Left ventricle myocardium superior (tissue), 1 donor: ENCODE measurements at places on chromosomes 6 and 20. TPM values are rescaled to one million over a fixed set of nuclear protein-coding genes. Genes with fewer than 3 reads are reported as not detected.

DNA sequence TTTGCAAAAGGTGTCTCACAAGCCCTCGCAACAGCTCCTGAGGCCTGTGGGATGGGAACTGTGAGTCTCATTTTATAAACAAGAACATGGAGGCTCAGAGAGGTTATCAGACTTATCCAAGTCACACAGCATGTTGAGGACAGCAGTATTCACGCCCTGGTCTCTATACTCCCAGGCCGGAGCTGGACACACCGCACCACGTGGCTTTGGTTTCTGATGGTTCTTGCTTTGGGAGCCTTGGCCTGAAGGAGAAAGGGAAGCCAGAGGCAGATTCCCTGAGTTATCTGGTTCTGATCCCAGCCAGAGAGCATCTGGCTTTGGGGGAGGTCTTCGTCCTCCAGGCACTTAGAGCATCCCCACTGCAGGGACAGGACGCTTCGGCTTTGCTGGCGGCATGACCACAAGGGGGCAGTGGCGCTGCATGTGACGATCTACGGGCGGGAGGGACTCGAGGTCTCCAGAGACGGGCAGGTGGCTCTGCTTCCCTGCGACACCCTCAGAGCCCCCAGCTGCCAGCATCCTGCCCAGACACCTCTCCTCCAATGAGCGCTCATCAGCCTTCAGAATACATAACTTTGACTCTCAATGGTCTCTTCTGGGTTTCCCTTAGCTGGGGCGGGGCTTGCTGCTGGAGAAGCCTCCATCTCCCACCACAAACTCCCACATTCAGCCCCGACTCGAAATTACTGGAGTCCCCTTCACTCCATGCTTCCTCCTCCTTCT lies 51.4 kb upstream of the SAYSD1 start:
- DNase-seq = peak; percentile 82

- DNase-seq = no peak
Observed at GRCh38 chr20:62914436-62914835, 11.9 kb downstream of the DIDO1 start.

Gene KIAA0408
- total RNA-seq = 2.4 TPM

- no peak for DNase-seq
Observed at GRCh38 chr20:4886771-4887527, 114.4 kb downstream of the SLC23A2 start.

- no peak for DNase-seq
Observed at GRCh38 chr6:136383268-136383937, 93.8 kb upstream of the BCLAF1 start.

Gene OR2B6
- not detected for total RNA-seq

- no peak for DNase-seq
Observed at GRCh38 chr6:166351715-166352285, 9.5 kb upstream of the SFT2D1 start.

DNA sequence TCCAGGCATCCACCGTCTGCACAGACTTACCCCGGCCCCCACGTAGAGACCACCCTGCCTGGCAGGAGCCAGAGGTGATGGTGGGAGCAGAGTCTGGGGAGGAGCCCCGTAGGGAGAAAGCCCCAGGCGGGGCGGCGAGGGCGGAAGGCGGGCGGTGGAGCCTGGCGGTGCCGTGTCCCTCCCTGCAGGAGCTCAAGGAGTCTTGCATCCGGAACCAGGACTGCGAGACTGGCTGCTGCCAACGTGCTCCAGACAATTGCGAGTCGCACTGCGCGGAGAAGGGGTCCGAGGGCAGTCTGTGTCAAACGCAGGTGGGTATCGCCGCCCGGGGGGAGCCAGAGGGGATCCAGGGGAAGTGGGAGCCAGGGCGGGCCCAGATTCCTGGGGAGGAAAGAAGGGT lies 6.0 kb downstream of the CLPSL1 start:
- no peak for DNase-seq

DNA sequence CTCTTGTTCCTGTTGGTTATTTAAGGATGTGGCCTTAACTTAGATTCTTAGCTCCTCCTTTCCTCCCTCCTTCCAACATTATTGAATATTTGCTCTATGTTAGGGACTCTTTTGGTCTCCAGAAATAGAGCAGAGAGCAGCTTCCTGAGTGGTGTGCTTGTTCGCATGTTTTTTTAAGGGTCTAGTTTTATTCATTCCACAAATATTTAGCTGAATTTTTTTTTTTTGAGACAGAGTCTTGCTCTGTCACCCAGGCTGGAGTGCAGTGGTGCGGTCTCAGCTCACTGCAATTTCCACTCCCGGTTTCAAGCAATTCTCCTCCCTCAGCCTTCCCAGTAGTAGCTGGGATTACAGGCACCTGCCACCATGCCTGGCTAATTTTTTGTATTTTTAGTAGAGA lies 169.2 kb downstream of the ZFAND3 start:
- no peak for DNase-seq
